ENCODE measurements at places on chromosomes 1 and 21.
A peak's percentile ranks its signal among the peaks of the same experiment; 100 is the strongest.

DNA sequence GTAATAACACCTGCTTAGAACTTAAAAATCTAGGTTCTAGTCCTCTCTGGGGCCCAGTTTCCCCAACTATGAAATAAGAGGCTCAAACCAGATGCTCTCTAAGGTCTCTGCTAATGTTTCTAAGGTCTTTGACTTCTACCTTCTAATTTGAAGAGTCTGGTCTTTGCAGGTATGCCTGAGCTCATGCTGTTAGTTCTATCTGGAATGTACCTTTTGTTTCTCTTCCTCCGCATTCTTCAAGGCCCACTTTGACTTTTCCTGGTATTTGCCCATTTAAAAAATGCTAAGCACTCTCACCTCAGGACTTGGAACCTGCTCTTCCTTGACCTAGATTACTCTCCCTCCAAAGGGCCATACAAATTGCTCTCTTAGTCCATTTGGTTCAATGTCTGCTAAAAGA, 13.5 kb downstream of the SLC35D1 start:
- DNase-seq, result no peak

DNA sequence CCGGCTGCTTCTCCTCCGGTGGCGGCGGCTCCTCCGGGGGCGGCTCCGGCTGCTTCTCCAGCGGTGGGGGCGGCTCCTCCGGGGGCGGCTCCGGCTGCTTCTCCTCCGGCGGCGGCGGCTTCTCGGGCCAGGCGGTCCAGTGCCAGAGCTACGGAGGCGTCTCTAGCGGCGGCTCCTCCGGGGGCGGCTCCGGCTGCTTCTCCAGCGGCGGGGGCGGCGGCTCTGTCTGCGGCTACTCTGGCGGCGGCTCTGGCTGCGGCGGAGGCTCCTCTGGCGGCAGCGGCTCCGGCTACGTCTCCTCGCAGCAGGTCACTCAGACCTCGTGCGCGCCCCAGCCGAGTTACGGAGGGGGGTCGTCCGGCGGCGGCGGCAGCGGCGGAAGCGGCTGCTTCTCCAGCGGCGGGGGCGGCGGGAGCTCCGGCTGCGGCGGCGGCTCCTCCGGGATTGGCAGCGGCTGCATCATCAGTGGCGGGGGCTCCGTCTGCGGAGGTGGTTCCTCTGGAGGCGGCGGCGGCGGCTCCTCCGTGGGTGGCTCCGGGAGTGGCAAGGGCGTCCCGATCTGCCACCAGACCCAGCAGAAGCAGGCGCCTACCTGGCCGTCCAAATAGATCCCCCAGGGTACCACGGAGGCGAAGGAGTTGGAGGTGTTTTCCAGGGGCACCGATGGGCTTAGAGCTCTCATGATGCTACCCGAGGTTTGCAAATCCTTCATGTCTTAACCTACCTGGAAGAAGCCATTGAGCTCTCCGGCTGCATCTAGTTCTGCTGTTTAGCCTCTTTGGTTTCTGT, 2.0 kb downstream of the LORICRIN start:
- DNase-seq, result peak; percentile 20

- no peak for DNase-seq
Observed at GRCh38 chr1:245537992-245538391, 383.2 kb downstream of the KIF26B start.

DNA sequence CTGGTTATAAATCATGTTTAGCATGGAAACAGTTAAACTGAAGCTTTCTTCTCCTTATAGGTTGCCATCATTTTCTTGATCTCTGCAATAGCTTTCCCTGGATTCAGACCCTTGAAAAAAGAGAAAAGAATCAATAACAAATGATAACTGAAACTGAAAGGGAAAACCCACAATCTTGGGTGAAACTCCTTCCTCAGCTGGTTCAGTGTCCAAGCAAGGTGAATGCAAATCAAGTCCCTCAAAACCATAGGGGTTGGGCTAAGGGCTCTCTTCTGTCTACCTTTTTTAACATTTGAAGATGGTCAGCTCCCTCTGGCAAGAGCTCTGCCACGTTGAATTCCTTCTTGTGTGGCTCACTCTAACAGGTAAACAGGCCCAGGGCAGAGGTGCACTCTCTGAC, 7.1 kb upstream of the ATP13A2 start:
- DNase-seq, result no peak

DNA sequence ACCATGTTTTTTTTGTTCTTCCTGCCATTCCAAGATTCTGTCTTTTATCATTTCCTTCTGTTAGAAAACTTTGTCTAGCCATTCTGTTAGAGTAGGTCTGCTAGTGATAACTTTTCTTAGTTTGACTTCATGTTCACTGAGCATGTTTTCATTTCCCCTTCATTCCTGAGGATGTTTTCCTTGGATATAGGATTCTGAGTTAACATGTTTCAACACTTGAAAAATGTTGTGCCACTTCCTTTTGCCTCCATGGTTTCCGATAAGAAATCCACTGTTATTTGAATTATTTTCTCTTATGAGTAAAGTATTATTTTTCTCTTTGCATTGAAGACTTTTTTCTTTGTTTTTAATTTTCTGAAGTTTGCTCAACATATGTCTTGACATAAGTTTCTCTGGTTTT, 66.7 kb downstream of the ATP1A1 start:
- DNase-seq, result no peak

DNA sequence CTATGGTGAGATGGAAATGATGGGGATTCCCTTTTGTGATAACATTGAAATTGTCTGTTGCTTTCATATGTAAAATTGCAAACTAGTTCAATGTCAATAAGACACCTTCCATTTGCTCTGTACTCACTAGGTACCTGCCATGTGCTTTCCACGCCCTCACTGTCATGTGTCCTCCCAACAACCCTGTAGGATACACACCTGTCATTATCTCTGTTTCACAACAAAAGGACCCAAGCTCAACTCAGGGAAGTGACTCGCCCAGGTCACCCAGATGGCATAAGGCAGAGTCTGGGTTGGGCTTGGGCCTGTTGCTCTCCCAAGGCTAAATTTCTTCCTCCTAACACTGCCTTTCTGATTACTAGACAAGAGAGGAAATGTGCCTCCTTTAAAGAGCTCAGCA, 45.3 kb upstream of the MCOLN3 start:
- no peak for DNase-seq

DNA sequence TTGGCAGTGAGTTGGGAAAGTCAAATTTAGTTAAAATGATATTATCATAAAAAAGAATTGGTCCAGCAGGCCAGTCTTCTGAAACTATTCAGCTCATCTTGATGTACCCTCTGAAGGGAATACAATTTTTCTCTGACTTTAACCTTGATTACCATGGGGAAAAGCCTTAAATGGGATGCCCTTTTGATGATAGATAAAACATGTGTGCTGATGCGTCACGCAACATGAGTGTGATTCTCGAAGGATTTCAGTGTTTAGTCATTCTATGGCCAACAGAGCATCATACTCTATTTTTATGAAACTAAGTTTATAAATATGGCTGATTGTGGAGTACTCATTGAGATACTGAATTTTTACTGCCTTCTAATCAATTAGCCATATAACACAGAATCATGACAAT, 171.5 kb downstream of the ZNF281 start:
- no peak for DNase-seq

GRCh38 chr1:220527908-220528678, at the start of gene MARK1:
TSS of gene MARK1 (plus strand) at chr1:220528136. CDS start at chr1:220528823, 687 bp downstream.
- DNase-seq, result peak; percentile 11

- no peak for DNase-seq
Observed at GRCh38 chr21:32515874-32516273, 69.4 kb downstream of the TCP10L start.

GRCh38 chr1:1625404-1625775, 6.6 kb upstream of the MMP23B start:
- DNase-seq, result no peak

DNA sequence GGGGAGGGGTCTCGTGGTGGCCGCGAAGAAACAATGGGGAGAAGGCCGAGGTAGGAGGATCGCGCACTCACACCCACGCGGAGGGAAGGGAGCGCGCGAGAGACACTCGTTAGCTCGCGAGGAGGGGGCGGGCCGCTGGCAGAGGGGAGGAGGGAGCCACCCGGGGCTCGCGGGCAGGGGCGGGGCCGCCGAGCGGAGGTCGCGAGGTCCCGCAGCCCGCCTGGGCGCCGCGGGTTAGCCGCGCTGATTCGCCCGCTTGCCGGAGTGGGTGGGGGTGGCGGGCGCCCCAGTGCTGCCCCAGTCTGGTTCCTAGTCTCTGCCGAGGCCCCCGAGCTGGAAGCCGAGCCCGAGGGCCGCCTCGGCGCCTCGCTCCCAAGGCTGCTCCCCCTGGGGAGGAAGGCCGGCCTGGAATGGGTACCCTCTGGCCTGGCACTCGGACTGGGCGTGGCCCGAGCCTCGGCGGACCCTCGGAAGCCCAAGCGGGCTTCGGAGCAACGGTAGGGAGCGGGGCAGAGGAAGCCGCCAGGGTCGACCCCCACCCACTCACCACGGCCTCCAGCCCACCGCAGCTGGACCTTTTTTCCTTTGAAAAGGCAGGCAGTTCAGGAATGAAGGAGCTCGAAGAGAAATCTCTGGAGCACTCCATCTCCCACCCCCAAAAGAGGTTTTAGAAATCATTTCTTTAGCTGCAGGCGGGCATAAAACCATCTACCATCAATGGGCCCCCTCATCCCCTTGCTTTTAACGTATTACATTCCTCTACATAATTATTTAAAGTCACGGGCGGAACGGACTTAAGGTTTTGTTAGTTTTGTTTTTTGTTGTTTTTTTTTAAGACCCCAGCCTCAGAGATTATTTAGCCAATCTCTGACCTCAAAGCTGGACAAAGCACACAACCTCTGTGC, 722 bp upstream of the TUT4 start:
- peak; percentile 93 for DNase-seq

DNA sequence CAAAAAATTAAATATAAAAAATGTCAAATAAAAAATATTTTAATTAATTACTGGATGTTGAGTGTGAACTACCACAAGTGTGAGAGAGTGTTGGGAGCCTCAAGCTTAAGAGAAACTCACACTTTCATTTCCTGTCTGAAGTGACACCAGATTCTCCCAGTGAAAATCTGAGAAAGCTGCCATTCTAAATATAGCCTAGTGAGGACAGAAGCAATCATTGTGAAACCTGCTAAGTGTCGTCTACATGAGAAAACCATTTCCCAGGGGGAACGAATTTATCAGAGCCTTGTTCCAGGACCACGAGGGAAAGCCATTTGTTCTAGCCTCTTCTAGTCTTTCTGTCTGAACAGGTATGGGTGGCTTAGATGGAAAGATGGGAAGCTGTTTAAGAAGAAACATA, 329.3 kb upstream of the PRMT6 start:
- DNase-seq, result no peak

DNA sequence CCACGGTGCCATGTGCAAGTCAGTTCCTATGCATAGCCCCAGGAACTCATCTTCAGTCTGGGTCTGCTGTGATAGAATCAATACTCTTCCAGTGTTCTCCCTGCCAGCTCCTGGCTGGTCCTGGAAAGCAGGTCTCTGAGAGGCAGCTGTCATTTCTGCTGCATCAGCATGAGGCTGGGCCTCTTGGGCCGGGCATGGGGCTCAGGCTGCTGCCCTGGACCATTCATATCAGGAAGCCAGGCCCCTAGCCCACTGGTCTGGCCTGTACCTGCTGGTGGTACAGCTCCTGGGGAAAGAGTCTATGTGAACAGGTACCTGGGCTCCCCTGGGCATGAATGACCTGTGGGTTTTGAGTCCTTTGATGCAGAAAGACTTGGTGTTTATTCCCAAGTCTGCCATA, 173.6 kb upstream of the CSF3R start:
- DNase-seq, result no peak

GRCh38 chr1:32892368-32893197, 6.3 kb downstream of the HPCA start:
- DNase-seq, result peak; percentile 44

GRCh38 chr1:201024625-201024998, 1.1 kb upstream of the KIF21B start:
- no peak for DNase-seq

- DNase-seq, result no peak
Observed at GRCh38 chr1:222750651-222751050, 13.6 kb downstream of the FAM177B start.

DNA sequence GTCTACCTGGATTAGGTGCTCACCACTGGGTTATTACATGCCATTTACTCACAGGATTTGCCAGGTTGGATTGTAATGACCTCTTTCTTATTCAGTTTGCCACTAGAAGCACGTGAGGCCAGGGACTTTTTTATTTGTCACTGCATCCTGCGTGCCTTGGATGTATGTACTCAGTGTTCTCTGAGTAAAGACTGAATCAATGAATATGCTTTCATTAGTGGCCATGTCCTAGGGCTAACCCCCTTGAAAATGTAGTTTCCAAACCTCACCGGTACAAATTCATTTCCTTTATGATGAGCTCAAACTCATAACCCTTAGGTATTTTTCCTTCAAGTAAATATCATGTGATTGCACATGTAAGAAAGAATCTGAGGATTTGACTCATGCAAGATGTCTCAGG, 1.3 kb upstream of the ZP4 start:
- DNase-seq, result no peak

DNA sequence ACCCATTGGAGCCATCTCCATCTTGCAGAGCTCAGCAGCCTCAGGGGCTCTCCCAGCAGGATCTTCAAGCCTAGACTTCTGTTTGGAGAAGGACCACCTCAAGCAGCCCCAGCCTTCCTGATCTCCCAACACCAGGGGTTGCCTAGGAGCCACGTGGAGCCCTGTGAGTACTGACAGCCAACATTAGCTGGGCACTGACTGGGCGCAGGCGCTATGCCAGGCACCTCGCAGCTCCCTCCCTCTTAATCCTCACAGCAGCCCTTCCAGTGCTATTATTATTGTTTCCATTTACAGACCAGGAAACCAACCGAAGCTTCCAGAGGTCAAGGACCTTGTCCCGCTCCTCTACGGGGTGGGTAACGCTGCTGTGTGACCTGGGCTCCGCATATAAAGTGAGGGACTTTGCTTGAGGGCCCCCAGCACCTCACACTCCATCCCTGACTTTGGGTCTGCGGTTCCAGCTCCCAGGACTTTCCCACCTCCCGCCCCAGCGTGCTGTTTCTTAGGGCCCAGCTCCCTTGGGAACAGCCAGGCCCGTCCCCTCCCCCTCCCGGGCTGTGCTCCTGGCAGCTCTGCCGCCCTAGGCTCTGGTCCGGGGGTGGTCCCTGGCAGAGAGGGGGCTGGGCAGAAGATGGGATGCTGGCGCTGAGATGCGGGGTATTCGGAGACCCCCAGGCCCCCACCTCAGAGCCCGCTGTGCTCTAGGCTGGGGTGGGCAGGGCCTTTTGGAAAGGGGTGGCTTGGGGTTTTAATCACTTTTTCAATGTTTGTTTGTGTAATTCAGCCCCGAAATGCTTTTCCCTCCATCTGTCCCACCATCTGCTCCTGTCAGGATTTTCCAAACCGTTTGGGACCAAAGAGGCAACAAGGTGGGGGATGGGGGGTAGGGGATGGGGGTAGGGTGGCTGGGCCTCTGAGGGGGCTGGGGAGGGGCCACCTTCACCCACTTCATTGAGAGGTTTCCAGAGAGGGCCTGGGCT, 4.1 kb upstream of the HPCA start:
- DNase-seq, result no peak
